ENCODE measurements at places on chromosomes 6 and 20.

DNA sequence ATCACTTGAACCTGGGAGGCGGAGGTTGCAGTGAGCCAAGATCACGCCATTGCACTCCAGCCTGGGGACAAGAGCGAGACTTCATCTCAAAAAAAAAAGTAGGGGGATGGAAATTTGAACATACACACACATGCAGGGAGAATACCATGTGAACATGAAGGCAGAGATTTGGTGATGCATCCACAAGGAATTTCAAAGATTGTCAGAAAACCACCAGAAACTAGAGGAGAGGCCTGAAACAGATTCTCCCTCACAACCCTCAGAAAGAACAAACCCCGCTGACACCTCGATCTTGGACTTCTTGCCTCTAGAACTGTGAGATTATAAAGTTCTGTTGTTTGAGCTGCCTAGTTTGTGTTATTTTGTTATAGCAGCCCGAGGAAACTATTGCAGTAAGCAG, 125.5 kb downstream of the GPX5 start:
- DNase-seq: no peak

- DNase-seq: no peak
These were observed 12.8 kb upstream of the PGC start for GRCh38 chr6:41759905-41760579.

- DNase-seq: no peak
These were observed 21.5 kb upstream of the BPIFB1 start for GRCh38 chr20:33261465-33261864.

DNA sequence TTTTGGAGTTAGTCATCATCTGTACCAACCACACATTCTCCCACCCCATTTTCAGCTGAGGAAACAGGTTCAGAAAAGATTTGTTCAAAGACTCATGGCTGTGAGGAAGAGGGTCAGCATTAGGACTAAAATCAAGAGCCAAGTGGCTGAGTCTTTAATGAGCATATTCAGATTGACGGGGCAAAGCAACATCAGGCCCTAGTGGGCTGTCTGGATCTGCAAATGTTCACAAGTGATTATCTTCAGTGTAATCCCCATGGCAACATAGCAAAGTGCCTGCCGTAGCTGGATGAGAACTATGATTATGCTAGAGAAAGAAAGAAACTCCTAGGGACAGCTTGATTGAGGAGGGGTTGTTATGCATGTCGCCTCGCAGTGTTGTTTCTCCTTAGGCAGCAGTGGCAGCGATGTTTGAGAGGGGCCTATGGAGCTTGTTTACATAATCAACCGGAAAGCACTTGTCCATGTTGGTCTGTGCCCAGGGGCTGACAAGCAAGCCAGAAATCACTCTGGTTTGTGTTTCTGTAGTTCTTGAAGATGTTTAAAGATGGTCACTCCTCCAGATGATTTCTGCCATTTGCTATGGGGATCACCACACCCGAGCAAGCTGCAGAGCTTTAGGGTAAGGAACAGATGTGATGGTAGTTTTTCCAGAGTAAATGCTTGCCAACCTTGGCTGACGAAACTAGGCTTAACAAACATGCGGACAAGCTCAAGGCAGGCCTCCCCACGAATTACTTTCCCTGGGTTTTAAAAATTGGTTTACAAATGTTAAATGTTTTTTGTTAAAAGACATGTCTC, 124.3 kb upstream of the MLIP start:
- DNase-seq: no peak

- no peak for DNase-seq
These were observed 2.8 kb upstream of the KCNQ2 start for GRCh38 chr20:63475209-63475608.

- DNase-seq: no peak
These were observed 168.3 kb upstream of the THEMIS start for GRCh38 chr6:128069188-128069587.

GRCh38 chr6:37990762-37991525, 171.4 kb downstream of the ZFAND3 start:
- DNase-seq: no peak

- DNase-seq: no peak
These were observed 35.8 kb downstream of the GCM1 start for GRCh38 chr6:53112871-53113270.

DNA sequence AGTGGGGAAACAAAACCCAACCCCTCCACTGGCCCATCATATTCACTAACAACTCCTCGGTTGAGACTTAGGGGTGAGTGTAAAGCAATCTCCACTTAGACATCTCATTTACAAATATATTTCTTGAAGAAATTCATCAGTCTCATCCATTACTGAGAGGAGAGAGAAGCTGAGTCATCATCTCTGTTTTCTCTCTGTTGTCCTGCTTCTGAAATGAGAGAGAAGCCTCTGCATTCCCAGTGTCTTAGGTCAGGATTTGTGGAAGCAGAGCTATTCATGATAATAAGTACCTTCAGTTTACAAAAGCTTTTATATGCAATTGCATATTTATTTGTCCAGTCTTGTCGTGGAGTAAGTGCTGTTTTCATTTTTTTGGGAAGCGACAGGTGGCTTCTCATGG, 879 bp downstream of the MEP1A start:
- no peak for DNase-seq

- DNase-seq: no peak
These were observed 285.3 kb upstream of the MANEA start for GRCh38 chr6:95292011-95292410.

DNA sequence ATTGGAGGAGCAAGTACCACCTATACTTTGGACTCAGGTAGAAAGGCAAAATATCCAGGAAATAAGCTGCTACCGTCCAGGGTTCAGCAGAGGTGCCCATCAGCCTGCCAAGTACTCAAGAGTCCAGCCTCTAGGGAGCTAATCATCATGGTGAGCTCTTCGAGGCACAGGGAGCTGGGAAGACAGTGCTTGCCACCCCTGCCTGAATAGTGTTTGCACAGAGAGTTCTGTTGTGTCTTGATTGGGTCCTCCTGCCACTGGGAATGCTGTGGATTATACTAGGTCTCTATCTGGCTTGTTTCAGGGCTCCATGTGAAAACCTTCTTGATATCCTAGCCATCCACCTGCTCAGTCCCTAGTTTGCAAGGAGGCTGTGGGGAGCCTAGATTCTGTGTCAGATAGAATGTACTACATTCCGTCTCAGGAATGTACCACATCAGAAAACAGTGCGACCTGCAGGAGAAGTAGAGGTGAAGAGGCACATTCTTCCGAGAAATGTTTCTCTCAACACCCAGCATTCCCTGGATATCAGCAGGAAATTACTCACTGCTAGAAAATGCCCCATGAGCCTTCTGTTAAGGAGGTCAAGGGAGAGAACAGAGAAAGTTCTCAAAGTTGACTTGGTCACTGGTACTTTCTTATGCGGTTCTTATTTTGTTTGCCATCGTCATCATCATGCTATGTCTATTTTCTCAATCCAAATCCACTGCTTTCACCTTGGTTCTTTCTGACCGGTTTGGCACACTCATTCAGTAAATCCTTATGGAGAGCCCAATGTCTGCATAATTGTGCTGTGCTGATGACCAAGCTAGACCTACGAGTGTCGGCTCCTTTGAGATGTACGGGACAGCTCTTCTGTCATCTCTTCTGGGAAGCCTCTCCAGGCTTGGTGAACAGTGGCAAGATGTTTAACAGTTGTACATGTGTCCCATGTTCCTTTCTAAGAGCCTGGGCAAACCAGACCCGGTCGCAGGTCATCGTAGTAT, 30.7 kb downstream of the PTPN1 start:
- no peak for DNase-seq

GRCh38 chr20:40502576-40502975, 186.5 kb downstream of the MAFB start:
- DNase-seq: no peak
